ENCODE measurements at places on chromosomes 2 and 18.

- DNase-seq: no peak
Measured at GRCh38 chr2:14081521-14081920, 551.0 kb upstream of the LRATD1 start.

GRCh38 chr2:217058791-217059755, 199.2 kb upstream of the TNP1 start:
- DNase-seq: no peak

- DNase-seq: no peak
Measured at GRCh38 chr18:74610051-74610615, 12.5 kb downstream of the ZNF407 start.

DNA sequence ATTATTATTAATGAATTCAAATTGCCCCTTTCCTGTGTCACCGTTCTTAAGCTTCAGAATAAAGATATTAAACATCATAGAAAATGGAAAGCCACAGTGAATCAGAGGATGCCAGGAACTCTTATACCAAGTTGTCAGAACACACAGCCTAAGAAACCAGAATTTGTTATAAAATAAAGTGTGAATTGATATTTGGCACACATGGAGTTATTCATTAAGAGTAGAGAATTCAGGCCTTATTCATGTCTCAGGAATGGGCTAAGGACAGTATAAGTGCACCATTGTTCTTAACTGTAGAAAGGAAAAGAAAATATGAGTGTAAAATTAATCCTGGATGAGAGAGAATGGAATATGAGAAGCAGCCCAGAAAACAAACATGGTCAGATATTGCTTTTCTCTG, 86.7 kb upstream of the ATP8B1 start:
- no peak for DNase-seq

DNA sequence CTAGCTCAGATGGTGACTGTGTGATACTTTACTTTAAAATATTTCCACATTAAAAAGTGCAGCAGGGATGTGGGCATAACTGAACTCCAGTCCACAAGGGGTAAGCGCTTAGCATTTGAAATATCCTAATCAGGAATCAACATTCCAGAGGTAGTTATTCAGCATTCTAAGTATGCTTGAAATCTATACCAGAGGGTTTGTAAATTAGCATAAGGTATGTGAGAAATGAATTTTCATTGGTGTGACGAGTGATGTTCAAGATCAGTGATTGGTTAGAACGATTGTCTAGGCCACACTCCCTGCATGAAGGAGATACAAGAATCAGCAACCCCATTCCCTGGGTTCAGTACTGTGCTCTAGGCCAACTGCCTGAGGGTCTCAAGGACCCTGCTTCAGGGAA, 42.6 kb downstream of the MAPK4 start:
- DNase-seq: no peak

GRCh38 chr2:54750040-54750439, 26.6 kb downstream of the EML6 start:
- DNase-seq: no peak

DNA sequence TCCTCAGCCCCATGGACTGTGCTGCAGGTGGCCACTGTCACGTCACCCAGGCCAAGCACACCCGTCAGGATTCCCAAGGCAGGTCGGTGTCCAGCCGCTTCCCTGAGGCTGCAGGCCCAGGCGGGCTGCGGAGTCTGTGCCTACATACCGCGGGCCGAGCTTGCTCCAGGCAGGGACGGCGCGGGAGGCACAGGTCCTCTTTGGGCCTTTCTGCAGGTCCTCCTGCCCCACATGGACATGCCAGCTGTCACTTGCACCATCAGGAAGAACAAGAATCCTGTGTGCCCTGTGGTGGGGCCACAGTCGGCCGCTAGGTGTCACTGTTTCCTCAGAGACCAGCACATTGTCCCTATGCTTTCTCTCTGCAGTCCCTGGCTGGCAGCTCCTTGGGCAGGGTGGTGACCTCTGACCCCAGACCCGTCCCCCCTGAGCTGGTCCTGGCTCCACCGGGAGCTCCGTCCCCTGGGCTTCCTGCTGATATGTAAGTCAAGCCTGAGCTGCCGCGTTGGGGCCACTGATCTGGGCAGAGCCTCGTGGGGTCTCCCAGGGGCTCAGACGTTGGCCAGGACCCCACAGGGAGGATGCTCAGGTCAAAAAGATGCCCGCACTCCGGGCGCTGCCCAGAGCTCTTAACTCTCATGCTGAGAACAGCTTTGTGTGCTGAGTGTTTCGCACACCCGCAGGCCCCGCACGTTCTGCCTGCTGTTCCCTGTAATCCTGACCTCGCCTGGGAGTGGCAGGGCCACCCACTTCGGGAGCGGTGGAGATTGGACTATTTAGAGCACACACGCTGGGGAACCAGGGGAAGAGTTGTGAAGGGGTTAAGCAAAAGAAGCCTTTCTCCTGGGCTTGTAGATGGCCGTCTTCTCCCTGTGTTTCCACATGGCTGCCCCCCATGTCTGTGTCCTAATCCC, 17.3 kb upstream of the AGXT start:
- DNase-seq: peak; percentile 75

- no peak for DNase-seq
Measured at GRCh38 chr2:95670686-95671085, 78.9 kb downstream of the TRIM43 start.

- no peak for DNase-seq
Measured at GRCh38 chr2:157830696-157831570, 45.2 kb downstream of the ACVR1 start.

GRCh38 chr2:7665880-7666279, 748.7 kb downstream of the RNF144A start:
- DNase-seq: no peak

DNA sequence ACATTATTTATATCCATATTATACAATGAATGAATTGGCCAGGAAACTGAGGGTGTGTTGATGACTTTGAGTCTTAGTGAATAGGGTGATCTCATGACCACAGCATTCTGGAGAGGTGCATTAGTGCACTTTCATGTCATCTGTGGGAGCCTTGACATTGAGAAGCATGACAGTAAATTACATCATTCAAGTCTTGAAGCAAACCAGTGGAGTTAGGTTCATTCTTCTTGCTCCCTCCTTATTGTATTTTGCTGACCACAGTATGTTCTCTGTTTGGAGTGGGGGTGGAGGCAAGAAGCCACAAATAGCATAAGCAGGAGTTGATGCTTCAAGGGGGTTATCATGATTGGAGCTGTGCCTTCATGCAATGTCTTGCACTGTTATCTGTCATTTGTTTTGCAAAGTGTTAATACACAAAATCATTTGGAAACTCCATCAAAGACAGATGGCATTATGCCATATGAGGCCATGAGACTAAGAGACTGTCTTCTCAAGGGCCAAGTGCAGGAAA, 680.2 kb downstream of the NYAP2 start:
- DNase-seq: no peak

All from natural killer cell treated with Interleukin-12 subunit alpha and Interleukin-12 subunit beta and Interleukin-15 and Interleukin-18, amount 100 ng/mL, for 72 hours (primary cell).